HT-29 (cell line): ENCODE measurements at places on chromosomes 4 and X. TPM values are rescaled to one million over a fixed set of nuclear protein-coding genes. Genes with fewer than 3 reads are reported as not detected.

GRCh38 chrX:68936608-68937007 is 107.8 kb downstream of the EFNB1 start:
- no peak for DNase-seq

The PLA2G12A gene
- total RNA-seq, result 30.7 and 33.1 TPM in 2 replicates

DNA sequence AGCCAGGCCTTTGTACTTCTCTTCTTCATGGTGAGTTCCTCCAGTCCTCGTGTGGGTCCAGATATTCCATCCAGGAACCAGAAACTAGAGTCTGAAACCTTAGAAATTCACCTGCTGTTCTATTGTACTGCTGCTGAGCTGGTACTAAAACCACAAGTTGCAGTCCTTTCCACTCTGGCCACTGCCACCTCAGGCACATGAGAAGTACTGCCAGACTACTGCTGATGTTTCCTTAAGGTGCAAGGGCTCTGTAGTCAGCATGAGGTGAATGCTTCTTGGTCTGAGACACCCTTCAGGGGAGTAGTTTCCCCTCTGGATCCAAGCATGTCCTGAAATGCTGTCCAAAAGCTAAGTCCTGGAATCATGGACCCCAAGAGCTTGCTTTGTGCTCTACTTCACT is 399.6 kb upstream of the CT83 start:
- DNase-seq, result no peak

- DNase-seq, result peak; percentile 66
Measured at GRCh38 chrX:103157496-103158316, 57.2 kb upstream of the BEX4 start.

GRCh38 chr4:7773401-7774180 is 166.1 kb downstream of the AFAP1 start:
- no peak for DNase-seq

- DNase-seq, result no peak
Measured at GRCh38 chr4:60737858-60738257, 462.3 kb upstream of the ADGRL3 start.

The ERAS gene
- total RNA-seq, result not detected in 2 replicates

The PNMA6A gene
- not detected in 2 replicates for total RNA-seq

The USP17L18 gene
- not detected in 2 replicates for total RNA-seq

The MSX1 gene
- total RNA-seq, result 0.03 and 0.18 TPM in 2 replicates

DNA sequence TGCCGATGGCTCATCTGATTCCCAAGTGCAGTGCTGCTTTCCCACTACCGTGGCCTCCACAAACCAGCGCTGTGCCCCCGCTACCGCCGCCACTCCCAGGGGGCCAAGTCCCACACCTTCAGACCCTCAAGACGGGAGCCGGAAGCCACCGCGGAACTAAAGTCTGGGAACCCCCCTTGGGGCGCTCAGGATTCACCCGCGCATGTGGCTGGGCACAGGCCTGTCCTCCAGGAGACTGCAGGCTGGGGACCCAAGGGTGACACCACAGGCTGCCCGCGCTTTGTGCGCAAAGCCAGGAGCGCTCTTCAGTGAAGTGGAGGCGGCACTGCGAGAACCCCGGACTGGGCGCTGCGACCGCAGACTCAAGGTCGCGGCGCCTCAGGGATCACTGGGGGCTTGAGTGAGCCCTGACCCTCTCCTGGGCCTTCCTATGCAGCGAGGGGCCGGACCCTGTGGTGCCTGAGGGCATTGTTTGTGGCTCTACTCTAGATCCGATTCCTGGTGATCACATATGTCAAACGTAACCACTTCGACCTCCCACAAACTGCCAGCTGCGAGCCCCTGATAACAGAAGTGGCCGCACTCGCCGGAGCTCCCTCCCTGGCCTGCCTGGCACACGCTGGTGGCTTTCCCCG is 20.4 kb upstream of the TBC1D14 start:
- no peak for DNase-seq

The PNMA5 gene
- 0.10 and 0.37 TPM in 2 replicates for total RNA-seq

The S100G gene
- not detected in 2 replicates for total RNA-seq

The SRPK3 gene
- 1.1 and 5.6 TPM in 2 replicates for total RNA-seq

DNA sequence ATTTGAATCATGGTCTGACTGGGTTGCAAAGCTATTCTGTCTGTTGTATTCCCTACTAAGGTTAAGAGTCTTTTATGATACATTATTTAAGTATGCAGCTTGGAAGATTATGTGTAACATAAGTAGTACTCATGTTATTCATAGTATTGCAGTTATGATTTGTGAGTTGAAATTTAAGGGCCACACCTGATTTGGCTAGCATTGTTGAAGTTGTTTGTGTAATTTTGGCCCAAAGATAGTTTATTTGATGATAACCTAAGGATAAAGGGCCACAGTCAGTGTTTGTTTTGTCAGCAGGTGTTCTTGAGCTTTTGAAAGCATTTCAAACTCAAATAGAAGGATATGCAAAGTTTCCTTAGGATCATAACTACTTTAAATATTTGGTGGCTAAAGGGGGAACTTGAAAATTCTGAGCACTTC is 38.9 kb downstream of the NUDT9 start:
- no peak for DNase-seq

GRCh38 chr4:17376205-17376604 is 135.7 kb downstream of the QDPR start:
- no peak for DNase-seq

GRCh38 chr4:1375051-1375721 is 28.2 kb downstream of the UVSSA start:
- DNase-seq, result no peak

- no peak for DNase-seq
Measured at GRCh38 chr4:52984462-52984881, 122.4 kb downstream of the RASL11B start.

The MFAP3L gene
- total RNA-seq, result 0.03 and 0.18 TPM in 2 replicates

The DGAT2L6 gene
- not detected in 2 replicates for total RNA-seq

DNA sequence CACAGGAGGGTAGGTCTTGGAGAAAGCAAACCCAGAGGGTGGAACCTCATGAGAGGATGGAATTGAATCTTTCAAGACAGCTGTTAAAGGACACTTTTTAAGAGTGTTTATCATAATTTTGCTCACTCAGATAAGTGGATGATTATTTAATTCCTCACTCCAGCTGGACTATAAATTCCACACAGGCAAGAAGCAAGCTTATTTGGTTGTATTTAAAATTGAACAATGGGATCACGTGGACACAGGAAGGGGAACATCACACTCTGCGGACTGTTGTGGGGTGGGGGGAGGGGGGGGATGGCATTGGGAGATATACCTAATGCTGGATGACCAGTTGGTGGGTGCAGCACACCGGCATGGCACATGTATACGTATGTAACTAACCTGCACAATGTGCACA is 116.3 kb downstream of the DHRSX start:
- no peak for DNase-seq

DNA sequence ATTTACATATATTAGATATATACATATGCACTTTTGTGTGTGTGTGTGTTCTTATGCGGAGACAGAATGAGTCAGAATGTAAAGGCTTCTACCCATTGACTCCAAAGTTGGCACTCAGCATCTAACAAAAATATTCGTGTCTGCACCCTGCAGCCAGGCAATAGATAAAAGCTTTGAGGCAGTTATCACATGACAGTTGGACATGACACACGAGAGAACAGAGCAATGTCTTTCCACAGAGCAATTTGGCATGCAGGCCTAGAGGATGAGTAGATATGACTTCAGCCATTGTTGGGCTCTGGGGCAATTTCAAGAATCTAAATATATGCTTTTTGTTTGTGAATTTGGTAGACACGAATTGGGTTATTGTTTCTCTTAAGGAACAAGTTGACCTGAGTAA is 391.2 kb downstream of the SLITRK2 start:
- no peak for DNase-seq

The NUDT10 gene
- not detected in 2 replicates for total RNA-seq

DNA sequence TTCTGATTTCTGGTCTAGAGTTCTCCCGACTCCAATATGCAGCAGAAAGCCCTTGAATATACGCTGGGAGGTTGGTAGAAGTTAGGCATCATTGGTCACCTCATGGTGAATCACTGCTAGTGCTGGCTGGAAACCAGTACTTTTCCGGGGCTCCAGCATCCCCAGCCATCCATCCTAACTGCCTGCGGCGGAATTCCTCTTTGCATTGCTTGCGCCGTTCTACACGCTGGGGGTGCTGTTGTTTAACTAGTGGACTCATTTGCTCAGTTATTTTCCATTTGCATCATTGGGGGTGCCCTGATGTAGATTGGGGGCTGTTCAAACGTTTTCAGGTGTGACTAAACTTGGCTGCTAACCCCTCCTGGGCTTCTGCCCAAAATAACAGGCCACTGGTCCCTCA is 23.3 kb upstream of the GPR50 start:
- peak; percentile 21 for DNase-seq
